ENCODE measurements at places on chromosomes 5 and 9.

DNA sequence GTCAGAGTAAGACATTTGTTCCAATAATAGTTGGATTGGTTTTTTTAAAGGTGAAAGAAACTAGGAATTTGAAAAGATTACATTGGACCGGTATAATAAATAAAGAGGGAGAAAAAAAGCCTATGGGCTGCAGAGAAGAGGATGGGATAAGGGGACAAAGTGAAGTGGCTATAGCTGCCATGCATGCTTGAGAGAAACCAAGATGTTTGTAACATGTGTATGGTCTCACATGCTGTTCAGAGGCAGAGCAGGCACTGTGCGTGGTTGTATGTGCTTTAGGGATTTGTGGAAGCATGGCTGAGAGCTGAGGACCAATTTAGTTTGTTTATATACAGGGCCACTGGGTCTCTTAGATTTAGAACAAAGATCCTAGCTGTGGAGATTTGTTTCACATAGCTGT, 32.7 kb downstream of the LNPEP start:
- no peak for DNase-seq

- no peak for DNase-seq
Measured at GRCh38 chr5:18754201-18754600, 1119.9 kb downstream of the TAF11L14 start.

DNA sequence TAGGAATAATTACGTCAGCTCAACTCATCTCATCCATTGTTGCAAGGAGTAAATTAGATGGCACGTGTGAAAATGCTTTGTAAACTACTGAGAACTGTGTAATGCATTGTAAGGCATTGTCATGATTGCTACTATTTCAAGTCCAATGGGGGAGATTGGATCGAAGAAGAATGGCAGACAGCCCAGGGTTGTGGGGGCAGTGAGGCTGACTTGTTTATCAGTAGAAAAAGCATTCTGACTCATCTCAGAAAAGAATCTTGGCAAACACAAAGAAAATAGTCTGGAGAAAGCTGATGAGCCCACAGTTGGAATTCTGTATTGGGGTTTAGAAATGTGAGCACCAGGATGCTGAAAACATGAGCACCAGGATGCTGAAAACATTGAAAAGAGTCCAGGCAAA, 28.0 kb upstream of the DAP start:
- DNase-seq: peak; percentile 75

- no peak for DNase-seq
Measured at GRCh38 chr9:7370988-7371387, 428.6 kb downstream of the DMAC1 start.

GRCh38 chr5:132022737-132023136, 11.3 kb upstream of the ACSL6 start:
- DNase-seq: no peak

- DNase-seq: no peak
Measured at GRCh38 chr5:155418960-155419579, 405.5 kb downstream of the KIF4B start.

DNA sequence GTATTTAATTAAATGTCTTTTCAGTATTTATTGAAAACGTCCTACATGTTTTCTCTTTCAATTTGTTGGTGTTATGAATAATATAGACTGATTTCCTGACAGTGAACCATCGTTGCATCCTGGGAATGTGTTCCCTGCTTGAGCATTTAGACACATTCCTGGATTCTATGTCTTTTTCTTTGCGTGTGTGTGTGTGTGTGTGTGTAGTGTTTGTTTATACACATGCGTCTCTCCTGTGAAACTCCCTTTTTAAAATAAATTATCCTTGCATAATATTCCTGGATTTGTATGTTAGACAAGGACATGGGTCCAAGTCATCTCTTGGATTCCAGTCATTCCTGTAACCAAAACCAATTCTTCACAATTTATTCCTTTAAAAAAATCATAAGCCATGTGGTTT, 153.4 kb downstream of the HSPA4 start:
- no peak for DNase-seq

GRCh38 chr9:95003689-95004410, 277.4 kb downstream of the AOPEP start:
- DNase-seq: no peak

DNA sequence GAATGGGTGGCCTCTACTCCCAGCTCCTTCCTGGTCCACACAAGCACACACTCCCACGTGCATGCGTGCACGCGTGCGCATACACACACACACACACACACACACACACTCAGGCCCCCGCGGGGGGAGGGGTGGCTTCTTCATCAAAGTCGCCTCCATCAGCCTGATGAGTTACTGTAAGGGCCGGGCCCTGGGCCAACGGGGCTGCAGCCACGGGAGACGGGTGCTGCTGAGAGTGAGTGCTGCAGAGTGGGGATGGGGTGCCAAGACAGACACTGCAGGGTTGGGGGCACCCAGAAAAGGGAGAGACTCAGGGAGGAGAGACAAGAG, 18.1 kb downstream of the CNTFR start:
- no peak for DNase-seq

All from skeletal muscle cell (primary cell).